ENCODE measurements at places on chromosomes 3 and 15.
A peak's percentile ranks its signal among the peaks of the same experiment; 100 is the strongest.

DNA sequence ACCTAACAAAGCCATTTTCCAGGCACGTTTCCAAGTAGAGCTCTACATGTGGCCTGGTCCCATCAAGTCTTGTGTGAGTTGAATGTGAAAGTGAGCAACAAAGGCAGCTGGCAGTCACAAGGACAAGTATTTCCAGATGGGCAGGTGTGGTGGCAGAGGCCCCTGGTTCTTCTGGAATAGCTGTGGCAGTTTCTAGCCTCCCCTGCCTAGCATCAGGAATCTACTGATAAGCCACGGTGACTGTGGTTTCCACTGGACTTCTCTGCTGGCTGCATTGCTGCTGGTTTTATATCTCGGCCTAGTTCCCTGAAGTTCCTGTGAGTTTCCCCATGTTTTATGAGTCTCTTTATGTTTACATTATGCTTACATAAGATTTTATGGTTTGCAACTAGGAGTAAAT is 117.7 kb downstream of the GOLIM4 start:
- no peak for DNase-seq

DNA sequence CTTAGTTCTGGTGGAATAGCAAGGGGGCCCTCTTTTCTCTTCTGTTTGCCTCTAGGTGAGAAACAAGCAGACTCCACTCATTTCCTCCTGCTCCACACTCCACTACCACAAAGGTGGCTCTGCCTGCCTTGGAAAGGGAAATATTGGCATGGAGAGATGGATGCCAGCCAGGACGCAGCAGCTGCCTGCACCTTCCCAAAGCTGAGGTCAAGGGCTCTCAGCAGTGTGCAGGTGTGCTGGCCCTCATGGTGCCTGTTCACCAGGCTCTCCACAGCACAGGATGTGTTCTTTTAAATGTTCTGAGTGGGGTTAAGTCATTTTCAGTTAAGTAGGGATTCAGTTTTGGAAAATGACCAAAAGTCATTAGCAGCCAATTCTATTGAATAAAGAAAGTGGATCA is 211.2 kb upstream of the STRIT1 start:
- no peak for DNase-seq

GRCh38 chr3:58534592-58535494 is 2.1 kb downstream of the ACOX2 start:
- DNase-seq: no peak

DNA sequence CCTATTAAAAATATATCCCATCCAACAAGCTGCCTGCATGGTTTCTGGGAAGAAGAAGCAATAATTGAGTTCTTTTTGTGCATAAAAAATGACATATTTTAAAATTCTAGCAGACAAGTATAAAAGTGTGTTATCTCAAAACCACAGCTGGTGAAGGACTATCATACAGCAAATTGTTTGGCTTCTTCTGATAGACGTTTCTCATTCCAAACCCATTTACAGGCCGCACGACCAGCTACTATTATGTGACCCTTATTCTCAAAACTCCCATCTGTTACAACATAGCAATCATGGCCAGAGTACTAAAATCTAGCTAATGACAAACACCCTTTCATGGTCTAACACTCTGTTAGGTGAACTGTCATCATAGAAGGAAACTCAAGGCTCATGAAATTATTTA is 21.7 kb downstream of the ETFA start:
- DNase-seq: no peak

DNA sequence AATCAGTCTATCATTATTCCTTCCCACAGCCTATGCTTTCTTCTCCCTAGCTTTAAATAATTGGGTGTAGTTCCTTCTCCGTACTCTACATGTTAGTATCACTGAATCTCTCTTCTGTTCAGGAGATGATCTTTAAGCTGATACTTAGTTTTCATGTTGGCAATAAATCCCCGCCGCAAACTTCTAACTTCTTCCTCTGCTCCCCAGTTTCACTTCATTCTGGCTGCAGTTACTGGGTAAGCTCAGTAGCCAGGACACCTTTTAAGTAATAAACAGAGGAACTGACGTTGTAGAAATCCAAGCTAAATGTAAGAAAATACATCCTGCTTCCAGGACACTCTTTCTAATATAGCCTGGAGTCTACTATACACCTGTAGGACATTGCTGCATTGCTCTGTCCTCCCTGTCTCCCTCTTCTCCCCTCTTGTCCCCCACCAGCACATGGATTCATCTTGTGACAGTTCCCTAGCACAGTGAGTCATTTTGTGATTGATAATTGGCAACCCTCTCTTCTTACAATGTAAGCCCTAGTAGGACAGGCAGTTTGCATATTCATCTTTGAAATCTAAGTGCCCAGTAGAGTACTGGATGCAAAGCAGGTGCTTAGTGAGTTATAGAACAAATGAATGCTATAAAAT is 598.2 kb downstream of the UNC13C start:
- no peak for DNase-seq

DNA sequence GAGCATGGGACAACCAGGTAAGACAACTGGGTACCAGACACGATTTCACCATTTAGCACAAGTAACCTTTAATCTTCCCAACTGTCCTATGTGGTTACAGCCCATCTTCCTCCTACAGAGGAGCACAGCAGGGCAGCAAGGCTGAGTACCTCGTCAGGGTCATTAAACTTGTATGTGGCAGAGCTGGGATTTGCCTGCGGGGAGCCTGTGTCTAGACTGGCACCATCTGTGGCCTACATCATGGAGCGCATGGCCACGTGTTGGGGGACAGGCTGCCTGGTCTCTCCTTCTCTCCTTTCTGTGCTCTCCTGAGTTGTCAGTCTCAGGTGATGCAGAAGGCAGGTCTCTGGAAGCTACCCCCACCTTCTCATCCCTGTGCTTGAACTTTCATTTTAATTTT is 32.2 kb downstream of the GOLGA6A start:
- no peak for DNase-seq

GRCh38 chr15:69417581-69417980 is 3.4 kb downstream of the KIF23 start:
- DNase-seq: no peak

- no peak for DNase-seq
Measured at GRCh38 chr15:98881526-98882520, 125.8 kb downstream of the PGPEP1L start.

GRCh38 chr15:60949039-60949977 is 279.8 kb downstream of the RORA start:
- DNase-seq: no peak

GRCh38 chr3:196513697-196514349 is 1.3 kb downstream of the SMCO1 start:
- no peak for DNase-seq

DNA sequence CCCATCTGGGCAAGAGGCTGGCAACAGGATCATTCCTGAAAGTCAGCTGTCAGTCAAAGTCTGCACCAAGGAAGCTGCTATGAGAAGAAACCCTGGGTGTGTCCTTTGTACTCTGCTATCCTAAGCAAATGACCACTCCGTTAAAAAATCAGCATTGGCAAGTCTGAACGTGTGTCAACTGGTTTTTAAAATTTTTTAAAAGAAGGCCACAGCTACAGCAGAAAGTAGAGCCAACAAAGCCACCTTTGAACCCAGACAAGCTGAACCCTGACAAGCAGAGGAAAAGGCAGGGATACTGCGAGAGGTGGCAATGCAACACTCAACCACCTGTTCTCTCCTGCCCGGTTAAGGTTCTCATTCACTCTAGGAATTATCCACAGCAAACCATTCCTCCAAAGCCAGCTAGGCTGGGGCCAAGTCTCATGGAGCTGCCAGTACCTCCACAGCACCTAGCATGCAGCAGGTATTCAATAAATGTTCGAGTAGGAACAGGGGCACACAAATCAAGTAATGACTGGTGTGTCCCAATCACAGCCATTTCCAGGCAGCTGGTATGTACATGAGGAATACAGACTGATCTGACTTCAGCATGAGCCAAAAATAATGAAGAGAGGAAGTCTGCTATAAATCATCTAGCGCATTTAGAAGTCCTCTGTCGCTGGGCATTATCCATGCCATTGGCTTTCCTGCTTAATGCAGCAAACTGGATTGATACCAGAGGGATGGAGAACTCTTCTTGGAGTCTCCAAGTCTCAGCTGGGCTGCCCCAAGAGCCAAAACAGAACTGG is 76.0 kb downstream of the ADCY5 start:
- no peak for DNase-seq

DNA sequence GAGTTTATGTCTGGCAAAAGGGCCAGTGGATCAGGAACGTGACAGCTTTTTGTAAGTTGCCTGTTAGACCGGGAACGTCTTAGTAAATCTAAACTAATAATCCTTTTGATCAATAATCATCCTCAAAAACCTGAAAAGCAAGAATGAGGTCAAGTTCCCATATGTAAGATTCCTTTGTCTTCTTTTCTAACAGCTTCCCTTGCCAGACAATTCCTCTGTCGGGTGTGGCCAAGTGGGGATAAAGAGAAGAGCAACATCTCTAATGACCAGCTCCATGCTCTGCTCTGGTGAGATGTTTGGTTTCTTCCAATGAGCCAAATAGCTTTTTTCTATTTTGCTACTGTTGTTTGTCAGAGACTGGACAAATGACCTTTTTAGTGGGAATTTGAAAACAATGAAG is 19.8 kb downstream of the FANCD2OS start:
- no peak for DNase-seq

DNA sequence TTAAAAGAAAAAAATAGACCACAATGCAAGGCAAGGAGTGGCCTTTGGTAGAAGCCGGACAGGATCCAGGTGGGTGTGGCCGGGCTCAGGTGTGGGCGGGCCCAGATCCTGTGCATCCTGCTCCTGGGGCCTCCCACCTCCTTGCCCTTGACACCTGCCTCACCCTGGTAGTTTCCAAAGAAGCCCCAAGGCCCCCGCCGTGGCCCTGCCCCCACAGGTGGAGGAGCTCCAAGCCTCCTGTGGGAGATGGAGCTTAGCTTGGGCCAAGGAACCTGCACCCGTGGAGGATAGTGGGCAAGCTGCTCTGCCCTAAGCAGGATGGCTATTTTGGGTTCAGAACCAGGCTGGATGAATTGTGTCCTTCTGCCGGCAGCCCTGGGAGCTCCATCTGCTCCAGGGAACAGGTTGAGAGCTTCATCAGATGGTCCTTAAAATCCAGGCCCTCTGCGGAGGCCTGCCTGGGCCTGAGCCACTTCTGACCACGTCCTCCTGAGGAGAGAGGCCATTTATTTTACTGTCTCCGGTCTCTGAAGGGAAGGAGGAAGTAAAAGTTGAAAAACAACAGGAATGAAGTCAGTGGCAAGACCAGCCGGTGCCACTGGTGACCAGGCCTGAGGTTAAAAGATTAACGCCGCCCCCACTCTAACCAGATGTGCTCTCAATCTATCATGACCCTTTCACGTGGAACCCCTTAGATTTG is 53.9 kb upstream of the KLF13 start:
- DNase-seq: no peak

GRCh38 chr3:30630238-30631030 is 24.0 kb downstream of the TGFBR2 start:
- DNase-seq: no peak

DNA sequence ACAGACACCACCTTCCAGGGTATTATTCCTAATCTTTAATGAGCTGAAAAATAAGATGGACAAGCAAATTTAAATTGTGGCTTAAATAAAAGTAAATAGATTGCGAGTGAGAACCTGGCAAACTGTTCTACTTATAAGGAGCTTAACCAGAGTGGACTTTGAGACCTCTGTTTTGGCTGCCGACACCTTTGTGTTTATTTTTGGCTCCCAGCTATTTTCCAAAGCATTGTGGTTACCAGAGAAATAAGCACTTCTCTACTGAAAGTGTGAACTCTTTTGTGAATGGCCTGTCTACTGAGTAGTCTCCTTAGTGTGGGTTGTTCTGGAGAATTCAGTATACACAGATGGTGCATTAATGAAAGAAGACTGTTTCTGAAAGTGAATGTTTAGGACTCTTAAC is 109.4 kb downstream of the ATP8B4 start:
- DNase-seq: no peak

GRCh38 chr3:65591313-65591712 is 447.4 kb downstream of the MAGI1 start:
- no peak for DNase-seq

GRCh38 chr3:10632741-10633140 is 127.4 kb upstream of the ATP2B2 start:
- no peak for DNase-seq

GRCh38 chr3:36693670-36694069 is 70.7 kb downstream of the DCLK3 start:
- no peak for DNase-seq

- no peak for DNase-seq
Measured at GRCh38 chr3:16013568-16013967, 160.9 kb upstream of the GALNT15 start.

GRCh38 chr3:25033407-25034029 is 394.5 kb upstream of the RARB start:
- peak; percentile 0 for DNase-seq

- no peak for DNase-seq
Measured at GRCh38 chr15:62983956-62984355, 58.6 kb upstream of the TPM1 start.

DNA sequence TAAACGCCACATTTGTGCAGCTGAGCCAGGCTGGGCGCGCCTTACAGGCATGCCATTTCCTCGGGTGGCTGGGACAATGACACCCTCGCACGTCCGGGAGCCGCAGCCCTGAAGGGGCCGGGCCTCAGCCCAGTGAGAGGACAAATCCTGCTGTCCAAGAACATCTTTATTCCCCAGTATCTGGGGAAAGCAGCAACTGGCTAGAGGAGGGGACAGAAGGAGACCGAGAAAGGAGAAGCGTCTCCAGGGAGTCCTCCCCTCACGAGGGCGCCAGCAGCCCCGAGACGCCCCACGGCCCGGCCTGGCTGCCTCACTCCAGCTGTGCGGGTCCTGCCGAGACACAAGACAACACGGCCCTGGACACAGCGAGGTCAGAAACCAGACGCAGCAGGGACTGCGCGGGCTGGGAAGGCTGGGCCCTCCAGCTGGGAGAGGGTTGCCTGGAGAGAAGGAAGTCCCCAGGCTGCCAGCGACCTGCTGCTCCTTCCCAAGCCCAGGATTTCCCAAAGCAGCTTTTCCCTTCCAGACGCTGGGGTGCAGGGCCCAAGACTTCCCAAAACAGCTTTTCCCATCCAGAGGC is 130.2 kb downstream of the CHSY1 start:
- no peak for DNase-seq

DNA sequence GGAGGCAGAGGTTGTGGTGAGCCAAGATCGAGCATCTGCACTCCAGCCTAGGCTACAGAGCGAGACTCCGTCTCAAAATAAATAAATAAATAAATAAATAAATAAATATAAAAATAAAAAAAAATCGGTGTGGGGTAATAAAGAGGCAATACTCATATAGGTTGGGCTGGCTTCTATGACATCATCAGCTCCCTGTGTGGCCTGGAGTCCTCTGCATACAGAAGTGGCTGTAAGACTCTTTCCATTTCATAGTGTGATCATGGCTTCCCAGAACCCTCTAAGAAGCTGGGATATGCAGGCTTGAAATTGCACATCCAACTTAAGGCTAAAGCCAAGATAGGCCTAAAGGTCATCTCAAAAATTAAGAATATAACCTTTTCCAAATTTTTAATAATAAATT is 101.6 kb downstream of the ZIC4 start:
- no peak for DNase-seq
